Fibroblast of skin of left biceps (primary cell): ENCODE measurements at places on chromosomes 3 and 15.

GRCh38 chr15:41575282-41575681 lies 16.3 kb downstream of the TYRO3 start:
- no peak for DNase-seq

- DNase-seq = no peak
Measured at GRCh38 chr15:78637776-78638435, 3.1 kb downstream of the CHRNB4 start.

DNA sequence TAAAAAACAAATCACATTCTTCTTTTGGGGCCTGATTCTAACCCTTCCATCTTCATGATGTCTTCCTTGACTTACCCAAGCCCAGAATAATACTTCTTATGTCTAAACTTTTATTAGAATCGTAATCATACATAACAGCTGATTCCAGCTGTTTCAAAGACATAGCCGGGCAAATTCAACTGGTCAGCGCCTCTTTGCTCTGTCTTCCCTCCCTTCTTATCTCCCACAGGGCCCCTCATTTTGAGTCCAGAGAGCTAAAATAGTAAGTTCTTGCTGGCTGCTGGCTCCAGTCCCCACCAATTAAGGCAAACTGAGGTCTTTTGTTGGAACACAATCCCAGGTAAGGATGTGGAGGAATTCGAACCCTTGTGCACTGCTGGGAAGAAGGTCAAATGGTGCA lies 108.6 kb downstream of the ADCY5 start:
- DNase-seq = no peak

GRCh38 chr15:29452881-29453731 lies 183.5 kb upstream of the NSMCE3 start:
- no peak for DNase-seq

- no peak for DNase-seq
Measured at GRCh38 chr15:70855764-70856163, 1.8 kb upstream of the LARP6 start.

- DNase-seq = no peak
Measured at GRCh38 chr3:133038731-133039375, 662 bp downstream of the TMEM108 start.

DNA sequence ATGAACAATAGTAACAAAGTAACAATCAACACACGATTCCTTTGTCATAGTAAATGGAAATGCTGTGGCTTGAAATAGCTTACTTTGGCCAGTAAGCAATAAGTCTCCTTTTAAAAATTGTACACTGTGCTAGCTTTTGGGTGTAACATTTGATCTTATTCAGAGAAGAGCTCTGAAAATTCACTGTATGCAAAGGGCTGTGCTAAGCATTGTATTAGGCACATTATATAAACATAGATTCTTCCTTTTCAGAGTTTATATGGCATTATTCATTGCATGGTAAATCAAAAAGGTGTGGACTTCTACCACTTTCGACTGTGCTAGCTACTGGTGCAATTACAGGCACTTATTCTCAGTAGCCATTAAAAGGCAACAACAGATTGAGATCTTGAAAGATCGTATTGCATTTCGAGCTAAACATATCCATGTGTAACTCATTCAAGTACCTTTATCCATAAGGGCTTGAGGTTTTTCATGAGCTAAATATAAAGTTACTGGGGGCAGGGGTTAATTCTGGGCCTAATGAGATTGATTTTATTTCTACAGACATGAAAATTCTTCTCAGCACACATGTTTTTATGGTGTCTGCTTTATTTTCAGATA lies 246.8 kb downstream of the NR1D2 start:
- DNase-seq = no peak

GRCh38 chr3:194555175-194556062 lies 68.6 kb upstream of the ATP13A3 start:
- no peak for DNase-seq

- no peak for DNase-seq
Measured at GRCh38 chr15:36330598-36330997, 248.8 kb upstream of the CDIN1 start.

GRCh38 chr3:67093305-67093704 lies 95.2 kb downstream of the KBTBD8 start:
- peak; percentile 26 for DNase-seq

DNA sequence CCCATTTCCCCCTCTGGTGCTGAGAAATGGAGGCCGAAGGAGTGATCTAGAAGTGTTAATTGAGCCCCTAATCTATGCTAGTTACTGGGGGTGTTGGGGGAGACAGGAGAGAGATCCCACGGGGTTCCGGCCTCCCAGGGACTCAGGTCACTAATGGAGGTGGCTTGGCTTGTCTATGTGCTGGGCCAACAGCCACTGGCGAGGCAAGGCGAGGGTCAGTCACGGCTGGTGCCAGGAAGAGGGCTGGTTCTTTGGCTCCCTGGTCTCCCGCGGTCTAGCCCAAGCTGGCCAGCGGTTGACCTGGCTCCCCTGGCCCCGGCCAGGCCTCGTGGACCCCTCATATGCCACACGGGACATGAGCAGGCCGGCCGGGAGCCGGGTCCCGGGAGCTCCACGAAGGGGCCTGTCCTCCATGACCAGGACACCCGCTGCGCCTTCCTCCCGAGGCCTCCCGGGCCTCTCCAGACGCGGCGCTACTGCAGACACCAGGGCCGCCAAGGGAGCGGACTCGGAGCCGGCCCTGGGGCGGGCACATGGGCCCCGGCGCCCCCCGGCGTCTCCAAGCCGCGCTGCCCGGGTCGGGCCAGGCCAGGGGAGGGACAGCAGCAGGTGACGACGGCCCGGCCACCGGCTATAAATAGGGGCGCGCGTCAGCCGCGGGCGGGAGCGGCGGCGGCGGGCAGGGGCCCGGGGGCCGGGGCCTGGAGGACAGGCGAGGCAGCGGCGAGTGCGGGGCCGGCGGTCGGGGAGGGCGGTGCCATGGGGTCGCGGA lies at the start of gene ALPK3:
Gene ALPK3 (plus strand): TSS at position 663 of the 772 bp plus-strand sequence. CDS start 97 bp downstream, at position 760.
- DNase-seq = no peak

DNA sequence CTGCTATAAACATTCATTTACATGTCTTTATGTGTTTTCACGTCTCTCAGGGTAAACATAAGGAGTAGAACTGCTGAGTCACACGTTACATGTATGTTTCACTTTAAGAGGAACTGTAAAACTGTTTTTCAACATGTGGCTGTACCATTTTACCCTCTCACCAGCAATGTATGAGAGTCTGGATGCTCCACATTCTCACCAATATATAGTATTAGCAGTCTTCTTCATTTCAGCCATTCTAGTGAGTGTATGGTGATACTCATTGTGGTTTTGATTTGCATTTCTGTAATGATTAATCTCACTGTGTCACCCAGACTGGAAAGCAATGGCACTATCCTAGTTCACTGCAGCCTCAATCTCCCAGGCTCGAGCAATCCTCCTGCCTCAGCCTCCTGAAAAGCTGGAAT lies 37.1 kb downstream of the PHC3 start:
- DNase-seq = no peak

- no peak for DNase-seq
Measured at GRCh38 chr15:67915461-67916374, 75.9 kb upstream of the RNU6-1 start.

GRCh38 chr3:62859203-62859791 lies 15.9 kb downstream of the CADPS start:
- DNase-seq = no peak

DNA sequence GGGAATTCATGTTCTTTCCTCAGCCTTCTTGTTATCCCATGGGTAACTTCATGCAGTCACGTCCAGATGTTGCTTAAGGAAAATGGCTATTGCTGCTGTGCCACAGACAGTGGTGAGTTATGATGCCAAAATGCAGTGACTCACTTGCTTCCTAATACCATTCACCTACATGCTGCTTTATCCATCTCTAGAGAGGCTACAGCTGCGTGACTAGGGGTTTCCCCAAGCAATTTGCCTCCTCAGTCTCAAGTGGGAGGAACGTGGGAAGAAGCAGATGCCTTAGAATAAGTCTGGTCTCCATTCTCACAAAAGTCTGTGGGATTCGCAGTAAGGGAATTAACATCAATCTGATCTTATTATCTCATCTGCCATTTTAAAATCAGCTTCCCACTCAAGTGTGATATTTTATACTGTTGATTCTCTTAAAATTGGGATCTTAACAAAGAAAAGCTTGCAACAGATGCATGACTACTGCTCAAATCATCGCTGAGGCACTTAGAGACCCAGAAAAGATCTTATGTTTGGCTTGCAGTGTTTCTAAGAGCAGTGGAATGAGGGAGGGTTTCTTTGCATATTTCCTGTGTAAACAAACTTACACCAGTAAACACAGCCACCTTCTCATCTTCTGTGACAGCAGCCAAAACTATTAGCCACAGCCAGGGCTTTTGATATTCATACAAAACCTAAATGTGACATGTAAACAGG lies 62.0 kb upstream of the ACP3 start:
- DNase-seq = peak; percentile 34

- no peak for DNase-seq
Measured at GRCh38 chr3:161452179-161452578, 44.4 kb upstream of the OTOL1 start.

DNA sequence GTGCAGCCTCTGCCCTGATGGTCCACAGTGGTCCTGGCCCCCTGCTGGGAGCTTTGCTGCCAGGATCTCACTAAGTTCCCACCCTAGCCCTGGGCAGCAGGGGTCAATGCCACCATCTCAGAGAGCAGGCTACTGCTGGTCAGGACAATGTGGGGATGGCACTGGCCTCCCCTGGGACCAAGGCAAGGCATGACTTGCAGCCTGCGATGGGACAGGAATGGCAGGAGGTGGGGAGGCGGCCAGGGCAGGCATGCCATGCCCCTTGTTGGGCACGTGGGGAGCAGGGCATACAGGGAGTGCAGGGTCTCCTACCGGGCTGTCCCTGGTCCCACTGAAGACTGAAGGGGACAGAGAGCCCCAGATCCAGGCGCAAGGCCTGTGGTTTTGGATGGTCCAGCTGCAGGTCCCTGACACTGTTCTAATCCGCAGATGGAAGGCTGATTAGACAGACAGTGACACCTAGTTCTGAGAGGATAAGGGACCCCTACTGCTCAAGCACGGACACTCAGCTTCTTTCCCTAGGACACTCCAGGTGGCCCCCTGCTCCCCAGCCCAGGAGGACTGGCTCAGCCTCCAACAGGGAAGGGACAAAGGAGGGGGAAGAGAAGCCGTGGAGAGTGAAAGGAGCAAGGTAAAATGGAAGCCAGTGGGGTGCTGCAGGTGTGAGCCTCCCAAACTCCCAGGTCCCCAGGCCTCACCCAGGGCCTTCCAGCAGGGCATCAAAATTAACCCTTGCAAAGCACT lies 69.2 kb upstream of the RPL32 start:
- no peak for DNase-seq

GRCh38 chr3:175270198-175270837 lies 411.2 kb downstream of the NAALADL2 start:
- peak; percentile 65 for DNase-seq

- no peak for DNase-seq
Measured at GRCh38 chr15:59616379-59616778, 4.8 kb downstream of the GCNT3 start.

- no peak for DNase-seq
Measured at GRCh38 chr3:48716508-48716981, 476 bp downstream of the IP6K2 start.

GRCh38 chr3:112128843-112129727 lies 4.0 kb downstream of the GCSAM start:
- DNase-seq = peak; percentile 7

GRCh38 chr3:175956964-175957363 lies 1097.8 kb downstream of the NAALADL2 start:
- DNase-seq = no peak

- DNase-seq = no peak
Measured at GRCh38 chr3:125634336-125634950, 39.1 kb upstream of the OSBPL11 start.

- no peak for DNase-seq
Measured at GRCh38 chr15:66496951-66497501, 536 bp downstream of the SNAPC5 start.

- no peak for DNase-seq
Measured at GRCh38 chr15:83658430-83659416, 4.8 kb downstream of the ADAMTSL3 start.

GRCh38 chr3:37243820-37244748 lies 69.7 kb upstream of the LRRFIP2 start:
- DNase-seq = no peak

DNA sequence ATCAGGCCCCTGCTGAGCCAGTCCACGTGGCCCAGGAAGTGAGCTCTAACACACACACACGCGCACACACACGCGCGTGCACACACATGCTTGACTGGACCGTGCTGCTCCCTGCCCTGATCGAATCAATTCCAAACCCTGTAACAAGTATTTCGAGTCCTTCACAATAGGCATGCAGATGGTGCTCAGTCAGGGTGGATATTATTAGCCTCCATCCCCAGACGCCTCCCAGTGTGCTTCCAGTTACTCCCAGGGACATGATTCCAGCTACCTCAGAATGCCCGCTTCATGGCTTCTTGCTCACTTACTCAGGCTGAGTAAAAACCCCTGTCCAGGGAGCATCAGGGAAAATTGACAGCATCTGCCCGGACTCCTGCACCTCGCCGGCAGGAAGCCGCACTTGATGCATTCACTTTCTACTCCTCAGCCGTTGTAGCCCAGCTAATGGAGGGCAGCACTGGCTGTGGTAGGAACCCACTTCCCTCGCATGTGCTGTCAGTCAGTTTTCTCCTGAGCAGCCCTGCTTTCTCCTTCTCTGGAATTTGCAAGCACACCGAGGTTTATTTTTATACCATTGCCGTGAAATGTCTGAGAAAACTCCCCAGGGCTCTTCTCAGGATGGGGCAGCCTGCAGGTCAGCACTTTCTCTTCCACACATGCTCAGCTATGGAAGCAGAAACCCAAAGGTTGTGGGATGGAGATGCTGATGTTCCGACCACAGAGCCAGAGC lies 126.1 kb upstream of the ABHD17C start:
- no peak for DNase-seq

GRCh38 chr3:46027736-46028397 lies 584 bp upstream of the XCR1 start:
- no peak for DNase-seq
